ENCODE measurements at places on chromosomes 16 and 17.
A peak's percentile ranks its signal among the peaks of the same experiment; 100 is the strongest.

- DNase-seq: no peak
Observed at GRCh38 chr16:15960124-15960971, 10.9 kb downstream of the ABCC1 start.

GRCh38 chr16:54655121-54655590 is 275.5 kb upstream of the IRX5 start:
- no peak for DNase-seq

GRCh38 chr16:84553873-84554399 is 49.5 kb upstream of the MEAK7 start:
- DNase-seq: peak; percentile 59

DNA sequence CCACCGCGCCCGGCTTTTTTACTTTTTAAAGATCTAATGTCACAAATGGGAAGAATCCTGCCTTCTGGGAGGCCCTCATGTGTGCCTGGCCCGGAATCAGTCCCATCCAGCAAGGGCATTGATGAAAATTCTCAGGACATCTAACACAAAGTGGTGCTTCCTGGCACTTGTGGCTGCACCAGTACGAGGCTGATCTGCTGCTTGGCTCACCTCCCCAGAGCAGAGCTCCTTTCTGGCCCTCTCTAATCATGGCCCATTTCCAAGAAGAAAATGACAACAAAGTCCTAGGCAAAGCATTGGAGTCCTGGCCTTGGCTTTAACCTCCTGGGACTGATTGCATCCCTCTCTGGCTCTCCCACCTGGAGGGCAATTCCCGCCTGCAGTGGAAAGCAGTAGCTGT is 50.7 kb upstream of the SIAH1 start:
- DNase-seq: no peak

- DNase-seq: no peak
Observed at GRCh38 chr17:70492368-70492767, 323.0 kb downstream of the KCNJ2 start.

DNA sequence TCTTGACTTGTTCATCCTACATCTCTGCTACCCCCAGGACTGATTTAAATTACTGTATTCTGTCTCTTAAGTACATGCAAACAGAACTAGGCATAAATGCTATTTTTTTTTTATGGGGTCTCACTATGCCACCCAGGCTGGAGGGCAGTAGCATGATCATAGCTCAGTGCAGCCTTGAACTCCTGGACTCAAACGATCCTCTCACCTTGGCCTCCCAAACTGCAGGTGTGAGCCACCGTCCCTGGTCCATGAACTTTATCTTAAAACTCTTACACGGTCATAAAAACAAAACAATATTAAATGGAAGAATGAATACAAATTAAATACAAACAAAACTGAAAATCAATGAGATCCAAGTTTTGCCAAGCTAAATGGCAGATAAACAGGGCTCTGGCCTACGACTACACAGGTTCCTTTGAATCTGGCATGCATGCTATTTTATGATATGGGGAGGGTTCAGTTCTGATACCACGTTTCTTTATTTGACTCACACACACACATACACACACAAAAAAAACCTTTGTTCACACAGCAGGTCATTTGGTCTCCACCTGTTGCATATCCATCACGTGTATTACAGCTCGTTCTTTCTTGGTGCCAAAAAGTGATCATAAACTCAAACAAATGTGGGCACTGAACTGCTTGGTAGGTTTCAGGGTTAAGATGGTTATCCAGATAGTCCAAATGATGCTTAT is 1.1 kb upstream of the PKD1L3 start:
- DNase-seq: no peak

DNA sequence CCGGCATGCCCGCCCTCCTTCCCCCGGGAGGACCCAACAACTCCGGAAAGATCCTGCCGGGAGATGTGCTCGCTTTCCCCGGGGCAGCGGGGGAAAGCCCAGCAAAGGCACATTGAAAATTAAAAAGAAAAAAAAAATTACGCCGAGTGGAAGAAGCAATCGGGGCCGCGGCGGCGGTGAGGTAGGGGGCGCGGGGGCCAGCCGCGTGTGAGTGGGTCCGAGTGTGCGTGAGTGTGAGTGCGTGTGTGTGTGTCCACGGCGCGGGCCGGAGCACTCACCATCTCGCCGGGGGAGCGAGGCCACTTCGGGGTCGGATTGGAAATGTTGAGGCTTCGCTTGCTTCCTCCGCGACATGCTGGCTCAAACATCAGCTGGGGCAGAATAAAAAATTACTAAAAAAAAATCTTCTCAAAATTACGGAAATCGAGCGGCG is at the start of gene SALL1:
Gene SALL1 (minus strand): TSS at position 383 of the 433 bp plus-strand sequence. CDS start 29 bp downstream, at position 354.
- DNase-seq: no peak

DNA sequence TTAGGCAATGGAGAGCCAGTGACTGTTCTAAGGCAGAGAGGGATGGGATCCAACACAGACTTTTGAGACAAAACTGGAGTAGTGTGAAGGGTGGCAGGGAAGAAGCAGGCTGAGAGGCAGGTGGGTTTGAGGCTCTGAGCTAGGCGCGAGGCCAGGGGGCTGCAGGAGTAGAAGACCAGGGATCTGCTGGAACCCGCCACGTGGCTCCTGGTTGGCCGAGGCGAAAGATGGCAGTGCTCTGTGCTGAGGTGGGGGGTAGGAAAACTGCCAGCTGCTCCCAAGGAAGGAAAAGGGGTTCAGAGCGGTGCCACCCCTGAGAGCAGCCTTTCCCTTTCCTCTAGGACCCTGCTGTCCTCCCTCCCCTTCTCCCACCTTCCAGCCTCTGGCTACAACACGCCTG is 5.6 kb downstream of the CD300LG start:
- no peak for DNase-seq

GRCh38 chr17:7355053-7355452 is at the start of gene TMEM95:
TMEM95 (plus strand) TSS chr17:7355156; CDS start chr17:7355205, 49 bp downstream.
- no peak for DNase-seq

DNA sequence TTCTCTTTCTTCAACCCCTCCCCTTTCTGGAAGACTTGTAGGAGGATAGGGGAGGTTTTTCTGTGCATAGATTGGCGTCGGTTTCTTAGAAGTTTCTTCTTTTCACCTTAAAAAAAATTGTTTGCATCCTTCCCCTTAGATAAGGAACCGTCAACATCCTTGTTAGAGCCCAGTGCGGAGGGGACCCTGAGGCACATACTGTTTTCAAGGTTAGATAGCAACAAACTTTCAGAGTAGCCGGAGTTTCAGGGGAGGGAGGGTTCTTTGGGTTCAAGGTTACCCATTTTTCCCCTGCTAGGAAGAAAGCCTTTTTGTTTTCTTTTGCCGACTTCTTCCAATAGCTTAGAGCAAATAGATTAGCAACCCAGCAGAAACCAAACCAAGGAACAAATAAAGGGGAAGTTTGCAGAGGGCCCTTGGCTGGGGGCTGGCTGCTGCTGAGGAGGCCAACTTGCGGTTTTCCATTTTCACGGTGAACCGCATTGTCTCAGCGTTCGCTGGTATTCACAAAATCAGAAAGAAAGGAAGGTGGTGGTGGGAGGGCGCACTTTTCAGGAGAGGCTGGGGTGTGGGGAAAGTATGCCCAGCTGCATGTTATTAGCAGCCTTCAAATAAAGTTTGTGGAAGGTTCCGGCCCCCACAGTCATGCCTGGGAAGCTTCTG is 28.8 kb downstream of the MSI2 start:
- DNase-seq: peak; percentile 45

- no peak for DNase-seq
Observed at GRCh38 chr16:2529961-2530628, 1.1 kb downstream of the CEMP1 start.

DNA sequence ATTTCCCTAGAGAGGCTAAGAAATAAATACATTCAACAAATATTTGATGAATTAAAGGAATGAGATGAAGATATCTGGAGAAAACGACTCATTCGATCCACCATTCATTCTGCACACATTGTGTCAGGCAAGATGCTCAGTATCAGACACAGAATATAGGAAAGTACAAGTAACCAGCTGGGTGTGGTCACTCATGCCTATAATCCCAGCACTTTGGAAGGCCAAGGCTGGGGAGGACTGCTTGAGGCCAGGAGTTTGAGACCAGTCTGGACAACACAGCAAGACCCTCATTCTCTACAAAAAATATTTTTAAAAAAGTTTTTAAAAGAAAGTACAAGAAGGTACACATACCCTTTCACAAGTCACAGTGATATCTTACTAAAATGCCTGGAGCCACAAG is 42.3 kb downstream of the CRLF3 start:
- DNase-seq: no peak

GRCh38 chr16:3839402-3840184 is 40.9 kb downstream of the CREBBP start:
- no peak for DNase-seq

GRCh38 chr16:78574571-78574970 is 475.1 kb downstream of the WWOX start:
- DNase-seq: no peak

GRCh38 chr17:68255151-68255550 is 7.3 kb downstream of the AMZ2 start:
- no peak for DNase-seq

GRCh38 chr17:15973016-15973415 is 26.5 kb downstream of the ZSWIM7 start:
- no peak for DNase-seq

GRCh38 chr16:53768167-53768566 is 64.2 kb downstream of the FTO start:
- no peak for DNase-seq

- DNase-seq: no peak
Observed at GRCh38 chr17:57585341-57586195, 159.5 kb downstream of the CCDC182 start.

DNA sequence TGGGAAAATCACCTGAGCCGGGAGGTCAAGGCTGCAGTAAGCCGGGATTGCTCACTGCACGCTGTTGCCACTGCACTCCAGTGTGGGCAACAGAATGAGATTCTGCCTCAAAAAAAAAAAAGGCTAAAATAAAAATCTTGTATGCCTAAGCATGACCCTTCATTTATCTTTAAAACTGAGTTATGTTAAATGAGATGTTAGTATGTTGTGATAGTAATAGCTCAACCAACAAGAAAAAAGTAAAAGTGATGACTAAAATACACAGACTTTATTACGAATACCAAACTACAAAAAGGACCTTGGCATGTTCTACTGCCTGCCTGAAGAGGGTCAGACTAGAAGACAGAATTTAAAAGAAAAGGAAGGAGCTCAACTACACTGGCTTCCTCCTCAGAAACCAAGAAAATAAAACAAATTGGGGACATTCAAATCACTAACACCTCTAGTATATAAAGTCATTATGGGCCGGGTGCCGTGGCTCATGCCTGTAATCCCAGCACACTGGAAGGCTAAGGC is 4.4 kb downstream of the SMURF2 start:
- DNase-seq: no peak

- DNase-seq: no peak
Observed at GRCh38 chr16:66359012-66359411, 7.5 kb upstream of the CDH5 start.

DNA sequence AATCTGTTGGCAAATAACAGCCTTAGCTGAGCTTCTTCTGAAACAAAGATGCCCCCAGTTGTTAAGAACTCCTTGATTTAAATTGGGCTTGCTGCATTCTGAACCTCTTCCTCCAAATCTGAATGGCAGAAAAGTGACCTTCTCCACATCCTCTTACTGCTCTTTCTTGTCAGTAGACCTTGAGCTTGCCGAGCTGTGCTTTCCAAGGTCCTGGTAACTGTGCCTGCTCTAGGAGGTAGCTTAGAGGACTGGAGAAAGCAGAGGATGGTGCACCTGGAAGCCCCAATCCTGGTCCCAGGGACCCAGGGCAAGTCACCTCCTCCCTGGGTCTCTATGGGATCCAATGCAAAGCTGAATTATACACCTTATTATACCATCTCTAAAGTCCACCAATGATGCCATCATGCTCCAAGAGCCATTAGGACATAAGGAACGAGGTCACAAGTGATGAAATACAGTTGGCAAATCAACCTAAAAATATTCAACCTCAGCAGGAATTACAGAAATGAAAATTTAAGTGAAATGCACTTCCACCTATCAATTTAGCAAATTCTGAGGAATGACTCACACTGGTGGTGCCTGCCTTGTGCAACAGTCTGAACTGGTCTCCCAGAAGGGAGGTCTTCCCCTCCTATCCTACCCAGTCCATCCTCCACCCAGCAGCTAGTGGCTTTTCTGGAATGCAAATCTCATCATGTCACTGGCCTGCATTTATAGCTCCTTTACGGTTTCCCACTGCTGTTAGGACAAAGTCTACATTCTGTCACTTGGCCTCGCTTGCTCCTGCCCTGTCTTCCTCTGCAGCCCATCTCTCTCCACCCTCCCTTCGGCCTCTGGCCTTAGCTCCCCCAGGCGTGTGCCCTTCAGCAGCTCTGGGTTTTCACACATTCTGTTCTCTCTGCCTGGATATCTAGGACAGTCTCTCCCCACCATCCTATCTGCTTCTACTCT is 36.6 kb downstream of the TOM1L2 start:
- no peak for DNase-seq

- DNase-seq: no peak
Observed at GRCh38 chr17:12613566-12613965, 52.1 kb upstream of the MYOCD start.

- DNase-seq: no peak
Observed at GRCh38 chr17:72053449-72053848, 67.4 kb upstream of the SOX9 start.

DNA sequence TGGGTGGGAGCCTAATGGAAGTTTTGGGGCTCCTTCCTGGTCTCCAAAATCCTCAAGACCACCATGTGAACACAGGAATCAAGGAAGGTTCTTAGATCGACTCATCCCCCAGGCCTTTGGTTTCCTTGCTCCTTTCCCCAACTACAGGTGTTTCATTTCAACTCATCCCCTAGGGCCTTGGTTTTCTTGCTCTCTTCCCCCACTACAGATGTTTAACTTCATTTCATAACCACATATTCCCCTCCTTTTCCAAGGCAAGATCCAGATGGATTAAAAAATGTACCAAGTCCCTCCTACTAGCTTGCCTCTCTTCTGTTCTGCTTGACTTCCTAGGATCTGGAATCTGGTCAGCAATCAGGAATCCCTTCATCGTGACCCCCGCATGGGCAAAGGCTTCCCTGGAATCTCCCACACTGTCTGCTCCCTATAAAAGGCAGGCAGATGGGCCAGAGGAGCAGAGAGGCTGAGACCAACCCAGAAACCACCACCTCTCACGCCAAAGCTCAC is at the start of gene CCL11:
Gene CCL11 (plus strand): TSS at position 457 of the 507 bp plus-strand sequence. CDS start 67 bp downstream, outside the sequence.
- DNase-seq: no peak

GRCh38 chr17:70378076-70378475 is 208.7 kb downstream of the KCNJ2 start:
- DNase-seq: no peak

DNA sequence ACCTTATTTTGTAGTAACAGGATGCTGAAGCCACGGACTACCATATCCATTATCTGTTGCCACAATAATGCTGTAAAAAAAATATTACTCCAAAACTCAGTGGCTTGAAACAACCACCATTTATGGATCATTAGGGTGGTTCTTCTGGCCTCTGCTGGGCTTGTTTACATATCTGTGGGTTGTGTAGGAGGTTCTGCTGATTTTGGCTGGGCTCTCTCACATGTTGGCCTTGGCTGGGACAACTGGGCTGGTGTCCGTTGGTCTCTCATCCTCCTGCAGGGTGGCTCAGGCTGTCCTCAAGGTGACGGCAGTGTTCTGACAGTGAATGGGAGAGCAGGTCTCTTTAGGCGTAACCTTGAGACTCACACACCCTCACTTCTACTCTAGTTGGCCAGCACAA is 76.0 kb downstream of the GPR139 start:
- DNase-seq: no peak

Measured in stimulated activated CD4-positive, alpha-beta T cell treated with anti-CD3 and anti-CD28 coated beads, Interleukin-1b, Interleukin-23, amount 100 ng/mL, for 48 hours (primary cell).